ENCODE measurements at places on chromosomes 4 and X.
A peak's percentile ranks its signal among the peaks of the same experiment; 100 is the strongest.

- DNase-seq, result peak; percentile 19
These were observed at the start of gene EFHC2 for GRCh38 chrX:44343412-44344141. TSS of gene EFHC2 (minus strand) at chrX:44343672. CDS start at chrX:44343588, 84 bp downstream.

- no peak for DNase-seq
These were observed 76.2 kb upstream of the PLAC1 start for GRCh38 chrX:134734466-134734952.

DNA sequence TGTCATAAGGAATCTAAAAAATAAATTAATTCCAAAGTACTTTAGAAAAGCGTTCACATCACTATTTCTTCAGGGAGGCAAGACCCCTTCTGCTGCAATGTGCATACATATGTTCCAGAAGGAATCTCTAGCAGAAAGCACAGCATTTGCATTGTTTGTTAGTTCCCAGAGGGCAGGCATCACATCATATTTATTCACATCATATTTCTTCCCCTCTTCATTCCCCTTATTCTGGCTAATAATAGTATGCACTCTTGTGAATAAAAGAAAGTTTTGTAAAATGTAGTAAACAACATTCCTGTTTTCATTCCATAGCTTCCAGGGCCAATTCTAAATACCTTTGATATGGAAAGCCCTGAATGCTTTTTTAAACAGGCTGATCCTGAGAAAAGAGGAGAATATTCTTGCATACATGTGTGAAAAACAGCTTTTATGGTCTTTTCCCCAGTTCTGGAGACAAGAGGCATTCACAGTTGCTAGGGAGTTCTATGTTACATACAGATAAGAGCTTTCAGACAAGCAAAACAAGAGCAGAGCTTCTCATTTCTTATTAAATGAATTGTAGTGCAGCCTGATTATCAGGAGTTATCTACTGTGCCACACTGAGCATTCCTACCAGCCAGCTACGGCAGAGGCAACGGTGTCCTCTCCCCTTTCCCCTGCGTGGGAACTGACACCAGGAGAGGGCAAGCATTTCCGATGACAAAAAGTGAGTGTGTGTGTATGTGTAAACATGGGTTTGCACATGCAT is 15.2 kb downstream of the GATB start:
- DNase-seq, result no peak

DNA sequence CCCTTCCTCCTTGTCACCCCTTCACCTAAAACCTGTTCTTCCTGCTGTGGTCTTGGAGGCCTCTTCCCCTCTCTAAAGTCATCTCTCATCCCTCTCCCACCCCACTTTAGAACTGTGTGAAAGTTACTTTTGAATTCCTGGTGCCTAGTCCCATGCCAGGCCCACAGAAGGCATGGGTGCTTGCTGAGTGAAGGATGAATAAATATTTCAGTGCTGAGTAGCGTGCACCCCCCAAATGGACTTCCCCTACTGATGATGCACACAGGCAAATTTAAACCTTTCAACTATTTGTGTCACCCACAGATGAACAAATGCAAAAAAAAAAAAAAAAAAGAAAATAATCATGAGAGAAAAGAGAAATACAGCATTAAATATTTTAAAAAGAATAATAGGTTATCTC is 19.8 kb downstream of the PSMD10 start:
- DNase-seq, result no peak

GRCh38 chrX:25531096-25531495 is 515.3 kb upstream of the ARX start:
- DNase-seq, result no peak

GRCh38 chrX:18016941-18017340 is 155.8 kb upstream of the RAI2 start:
- no peak for DNase-seq

- DNase-seq, result no peak
These were observed 5.7 kb upstream of the MPC1L start for GRCh38 chrX:40617566-40617965.

- DNase-seq, result no peak
These were observed 618.6 kb downstream of the CENPC start for GRCh38 chr4:66926687-66927086.

- DNase-seq, result no peak
These were observed 120.2 kb upstream of the CENPE start for GRCh38 chr4:103318327-103318726.

DNA sequence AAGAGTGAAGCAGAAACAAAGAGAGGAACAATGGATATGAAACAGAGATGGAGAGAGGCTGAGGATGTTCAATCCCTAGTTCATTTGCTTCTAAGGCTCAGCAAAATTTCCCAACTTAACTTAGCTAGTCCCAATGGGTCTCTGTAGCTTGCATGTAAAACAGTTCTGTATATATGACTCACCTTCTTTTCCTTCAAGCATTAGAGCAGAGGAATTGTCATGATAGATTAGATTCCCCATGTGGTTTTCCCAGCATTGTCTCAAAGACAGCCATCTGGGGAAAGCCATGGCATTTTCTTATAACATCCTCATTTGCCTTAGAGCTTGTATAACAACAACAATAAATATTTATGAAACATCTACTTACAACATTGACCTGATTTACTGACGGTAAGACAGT is 93.9 kb upstream of the GATB start:
- no peak for DNase-seq

DNA sequence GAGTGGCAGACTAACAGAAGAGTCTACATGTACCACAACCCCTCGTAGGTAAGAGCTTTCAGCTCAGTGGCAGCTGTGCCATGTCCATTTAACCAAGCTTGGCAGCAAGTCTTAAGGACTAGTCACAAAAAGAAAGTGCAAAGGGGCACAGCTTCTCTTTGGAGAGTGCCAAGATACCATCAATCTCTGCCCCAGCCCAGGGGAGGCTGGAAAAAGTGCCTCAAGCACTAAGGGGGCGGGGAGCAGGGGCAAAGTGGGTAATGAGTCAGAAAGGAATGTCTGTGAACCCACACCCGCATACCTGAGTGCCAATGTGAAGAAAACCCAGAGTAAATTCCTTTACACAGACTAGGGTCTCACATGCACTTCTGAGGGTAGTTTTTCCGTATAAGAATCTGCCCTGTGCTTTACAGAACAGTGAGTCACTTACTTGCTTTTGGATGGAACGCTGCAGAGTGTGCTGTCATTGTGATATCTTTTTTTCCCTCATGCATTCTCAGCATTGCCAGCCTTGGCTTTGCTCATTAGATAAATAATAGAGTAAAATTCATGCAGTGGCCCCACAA is 219.8 kb downstream of the ZNF674 start:
- DNase-seq, result peak; percentile 85

DNA sequence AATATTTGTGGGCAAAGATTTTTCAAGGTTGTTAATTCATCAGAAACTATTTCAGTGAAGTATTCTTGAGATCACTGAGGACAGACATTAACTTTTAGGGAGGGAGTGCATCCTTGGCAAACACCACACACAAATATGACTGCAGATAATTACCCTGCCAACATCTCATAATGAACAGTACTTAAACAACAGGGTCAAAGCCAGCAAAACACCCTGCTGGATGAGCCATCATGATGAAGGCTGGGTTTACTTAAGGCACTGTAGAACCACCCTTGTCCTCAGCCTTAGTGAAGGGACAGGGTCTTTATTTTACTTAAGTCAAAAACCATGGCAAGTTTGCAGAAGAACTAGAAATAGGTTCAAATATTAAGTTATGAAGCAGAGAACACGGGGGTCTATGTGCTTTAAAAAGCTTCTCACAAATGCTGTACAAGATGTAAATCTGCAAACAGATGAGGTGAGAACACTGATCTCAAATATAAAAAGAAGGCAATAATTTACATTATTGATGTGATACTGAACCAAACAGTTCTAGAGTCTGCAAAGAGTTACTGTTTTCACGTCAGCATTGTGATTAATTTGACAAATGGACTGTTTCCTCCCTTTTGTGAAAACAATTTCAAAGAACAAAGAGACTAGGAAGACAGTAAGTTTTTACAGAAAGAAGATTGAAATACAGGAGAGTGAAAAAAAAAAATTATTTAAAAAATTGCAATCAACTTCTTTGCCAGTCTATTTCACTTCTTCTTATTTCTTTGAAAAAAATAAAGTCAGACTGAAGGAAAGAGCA is 28.2 kb downstream of the TAPT1 start:
- DNase-seq, result no peak

DNA sequence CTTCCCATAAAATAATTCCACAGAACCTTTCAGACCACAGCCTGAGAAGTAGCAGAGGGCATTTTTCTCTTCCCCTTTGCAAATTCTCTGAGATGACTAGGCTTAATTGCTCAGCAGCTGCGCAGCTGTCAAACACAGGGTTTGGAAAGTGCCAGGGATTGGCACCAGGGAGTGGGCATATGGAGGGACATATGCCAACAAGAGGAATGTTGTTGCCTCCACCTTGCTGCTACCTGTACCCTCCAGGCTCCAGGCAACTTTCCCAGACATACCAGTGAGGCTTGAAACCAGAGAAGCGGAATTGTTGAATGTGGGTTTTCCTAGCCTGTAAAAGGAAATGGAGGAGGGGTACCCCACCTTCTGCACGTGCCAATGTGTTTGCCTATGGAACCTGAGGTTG is 256.2 kb upstream of the GPR101 start:
- no peak for DNase-seq

GRCh38 chrX:81537723-81538122 is 335.8 kb downstream of the SH3BGRL start:
- no peak for DNase-seq

DNA sequence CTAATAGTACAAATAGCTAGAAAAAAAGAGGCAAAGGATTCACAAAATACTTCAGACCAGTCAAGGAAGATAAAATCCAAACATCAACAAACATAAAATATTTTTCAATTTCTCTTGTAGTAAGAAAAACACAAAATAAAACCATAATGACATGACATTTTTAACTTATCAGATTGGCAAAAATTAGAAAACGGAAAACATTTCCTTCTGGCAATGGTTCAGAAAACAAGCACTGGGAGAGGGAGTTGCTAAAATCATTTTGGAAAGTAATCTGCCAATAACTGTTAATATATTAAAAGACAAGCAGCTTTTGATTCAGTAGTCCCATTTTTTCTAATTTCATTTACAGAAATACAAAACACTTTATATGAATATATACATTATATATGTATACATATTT is 26.1 kb downstream of the TKTL2 start:
- no peak for DNase-seq

GRCh38 chr4:145285928-145286327 is 105.5 kb upstream of the OTUD4 start:
- DNase-seq, result no peak

DNA sequence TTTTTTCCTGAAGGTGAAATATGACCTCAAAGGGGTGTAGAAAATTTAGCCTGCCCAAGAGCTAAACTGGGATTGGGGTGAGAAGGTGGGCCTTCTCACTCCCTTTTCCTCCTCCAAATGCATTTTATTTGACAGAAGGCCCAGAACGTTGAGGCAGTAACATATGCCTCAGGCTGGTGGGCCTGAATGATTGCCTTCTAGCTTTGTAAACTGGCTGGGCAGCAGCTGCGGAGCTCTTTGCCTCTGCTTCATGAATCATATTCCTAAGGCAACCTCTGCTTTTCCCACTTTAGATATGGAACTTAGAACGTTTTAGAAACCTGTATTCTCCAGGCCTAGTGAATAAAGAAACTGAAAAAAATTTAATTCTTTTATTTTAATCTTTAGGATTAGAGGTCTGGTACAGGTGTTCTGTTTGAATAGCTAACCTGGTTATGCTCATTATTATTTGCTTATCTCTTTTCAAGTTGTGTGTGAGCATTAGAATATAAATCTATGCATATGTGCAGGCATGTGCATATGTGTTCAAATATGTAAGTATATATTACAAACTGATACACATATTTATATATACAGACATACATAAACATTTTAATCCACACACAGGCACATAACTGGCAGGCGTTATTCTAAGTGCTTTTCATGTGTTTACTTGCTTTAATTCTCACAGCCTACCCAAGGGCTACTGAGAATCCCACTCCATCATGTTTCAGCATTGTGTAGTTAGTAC is 11.5 kb downstream of the PRDM8 start:
- no peak for DNase-seq

DNA sequence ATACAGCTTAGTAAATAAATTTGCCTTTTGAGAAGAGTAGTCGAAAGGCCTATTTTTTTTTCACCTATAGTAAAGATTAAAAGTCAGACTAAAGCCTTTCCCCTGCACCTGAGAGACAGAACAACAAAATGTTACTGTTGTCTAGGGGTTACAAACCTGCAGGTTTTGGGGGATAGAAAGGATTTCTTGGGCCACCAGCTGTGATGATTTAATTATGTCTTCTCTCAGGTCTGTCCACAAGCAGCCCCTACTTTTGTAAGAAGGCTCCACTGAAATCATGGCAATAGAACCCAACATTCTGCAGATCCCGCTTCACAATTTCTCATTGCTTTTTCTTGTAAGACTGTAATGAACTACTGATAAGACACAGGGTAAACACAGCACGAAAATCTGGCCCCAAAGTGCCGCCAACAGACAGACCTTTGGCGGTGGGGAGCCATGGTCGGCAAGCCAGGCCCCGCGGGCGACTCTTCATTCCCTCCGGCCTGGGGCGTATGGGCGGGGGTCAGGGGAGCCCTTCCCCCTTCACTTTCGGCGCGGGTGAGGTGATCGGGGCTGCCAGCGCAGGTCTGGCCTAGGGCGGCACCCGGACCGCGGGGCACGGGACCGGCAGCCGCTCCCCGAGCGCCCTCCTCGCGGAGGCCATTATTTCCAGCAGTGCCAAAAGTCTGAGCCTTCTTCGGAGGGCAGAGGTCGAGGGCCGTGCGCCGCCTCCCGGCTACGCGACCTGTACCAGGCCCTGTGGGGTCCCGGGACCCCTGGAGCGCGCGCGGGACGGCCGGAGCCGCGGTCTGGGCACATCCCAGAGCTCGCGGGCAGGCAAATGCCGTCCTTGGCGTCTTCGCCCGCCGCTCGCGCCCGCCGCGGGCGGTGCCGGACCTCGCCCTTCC is 812 bp upstream of the KDM6A start:
- DNase-seq, result peak; percentile 6

DNA sequence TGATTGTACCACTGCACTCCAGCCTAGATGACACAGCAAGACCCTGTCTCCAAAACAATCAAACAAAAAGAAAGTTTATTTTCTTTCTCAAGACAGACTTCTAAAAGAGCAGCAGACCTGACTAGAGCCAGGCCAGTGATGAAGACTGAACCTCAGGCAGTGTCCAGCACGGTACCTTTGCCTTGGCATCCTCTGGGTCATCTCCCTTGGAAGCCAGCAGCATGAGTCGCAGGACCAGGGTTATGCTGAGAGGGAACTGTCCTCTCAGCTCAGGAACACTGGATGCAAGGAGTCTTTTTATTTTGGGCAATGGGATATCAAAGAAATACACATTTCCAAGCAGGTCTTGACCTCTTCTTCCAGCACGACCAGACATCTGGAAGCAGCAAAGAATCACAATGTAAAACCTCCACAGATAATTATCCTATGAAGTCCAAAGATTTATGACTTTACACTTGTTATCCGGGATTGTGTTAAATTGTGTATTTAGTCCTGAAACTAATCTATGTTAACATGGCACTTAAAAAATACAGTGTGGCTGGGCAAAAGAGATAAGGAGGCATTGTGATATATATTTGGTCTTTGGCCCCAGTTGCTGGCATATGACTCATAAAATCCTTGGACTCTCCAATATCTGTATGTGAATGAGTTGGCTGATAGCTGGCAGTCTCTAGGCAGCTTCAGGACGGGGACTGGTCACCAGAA is 66.0 kb upstream of the DDX60 start:
- DNase-seq, result no peak

Data from stimulated activated CD4-positive, alpha-beta T cell treated with anti-CD3 and anti-CD28 coated beads, Interleukin-4, amount 100 ng/mL, for 4 hours (primary cell).